ENCODE measurements at places on chromosomes 16 and 17. TPM values are rescaled to one million over a fixed set of nuclear protein-coding genes. Genes with fewer than 3 reads are reported as not detected.

FOXC2 gene
- 1.1 TPM for total RNA-seq

HASPIN gene
- total RNA-seq = 3.9 TPM

TPPP3 gene
- 0.54 TPM for total RNA-seq

CDRT15L2 gene
- not detected for total RNA-seq

KIF1C gene
- total RNA-seq = 27.4 TPM

PDIA2 gene
- not detected for total RNA-seq

SERPINF2 gene
- total RNA-seq = not detected

DNA sequence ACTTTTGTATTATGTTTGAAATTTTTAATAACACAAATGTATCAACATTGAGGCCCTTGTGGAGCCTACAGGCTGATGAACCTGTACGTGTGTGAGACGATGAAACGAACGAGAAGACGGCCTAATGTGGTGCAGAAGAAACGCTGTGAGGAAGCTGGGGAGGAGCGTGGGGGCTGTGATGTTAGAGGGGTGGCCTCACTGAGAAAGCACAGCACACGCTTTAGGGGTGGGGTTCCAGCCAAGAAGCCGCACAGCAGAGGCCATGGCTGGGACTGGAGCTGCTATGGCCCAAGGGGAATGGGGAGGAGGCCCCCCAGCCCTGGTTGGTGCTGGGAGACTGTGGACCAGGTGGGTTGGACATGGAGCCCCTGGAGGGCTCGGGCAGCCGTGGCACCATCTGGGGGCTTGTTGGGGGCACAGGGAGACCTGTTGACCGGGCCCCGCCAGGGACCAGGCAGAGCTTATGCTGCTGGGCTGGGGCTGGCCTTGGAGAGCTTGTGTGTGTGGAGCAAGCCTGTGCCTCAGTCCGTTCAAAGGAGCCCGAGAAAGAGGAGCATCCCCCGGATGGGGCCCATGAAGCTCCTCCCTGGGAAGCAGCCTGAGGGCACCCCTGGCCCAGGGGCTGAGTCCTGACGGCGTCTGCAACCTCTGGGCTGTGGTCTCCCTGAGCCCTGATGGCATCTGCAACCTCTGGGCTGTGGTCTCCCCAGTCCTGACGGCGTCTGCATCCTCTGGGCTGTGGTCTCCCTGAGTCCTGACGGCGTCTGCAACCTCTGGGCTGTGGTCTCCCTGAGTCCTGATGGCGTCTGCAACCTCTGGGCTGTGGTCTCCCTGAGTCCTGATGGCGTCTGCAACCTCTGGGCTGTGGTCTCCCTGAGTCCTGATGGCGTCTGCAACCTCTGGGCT, 44.7 kb downstream of the METRNL start:
- DNase-seq = no peak

DNA sequence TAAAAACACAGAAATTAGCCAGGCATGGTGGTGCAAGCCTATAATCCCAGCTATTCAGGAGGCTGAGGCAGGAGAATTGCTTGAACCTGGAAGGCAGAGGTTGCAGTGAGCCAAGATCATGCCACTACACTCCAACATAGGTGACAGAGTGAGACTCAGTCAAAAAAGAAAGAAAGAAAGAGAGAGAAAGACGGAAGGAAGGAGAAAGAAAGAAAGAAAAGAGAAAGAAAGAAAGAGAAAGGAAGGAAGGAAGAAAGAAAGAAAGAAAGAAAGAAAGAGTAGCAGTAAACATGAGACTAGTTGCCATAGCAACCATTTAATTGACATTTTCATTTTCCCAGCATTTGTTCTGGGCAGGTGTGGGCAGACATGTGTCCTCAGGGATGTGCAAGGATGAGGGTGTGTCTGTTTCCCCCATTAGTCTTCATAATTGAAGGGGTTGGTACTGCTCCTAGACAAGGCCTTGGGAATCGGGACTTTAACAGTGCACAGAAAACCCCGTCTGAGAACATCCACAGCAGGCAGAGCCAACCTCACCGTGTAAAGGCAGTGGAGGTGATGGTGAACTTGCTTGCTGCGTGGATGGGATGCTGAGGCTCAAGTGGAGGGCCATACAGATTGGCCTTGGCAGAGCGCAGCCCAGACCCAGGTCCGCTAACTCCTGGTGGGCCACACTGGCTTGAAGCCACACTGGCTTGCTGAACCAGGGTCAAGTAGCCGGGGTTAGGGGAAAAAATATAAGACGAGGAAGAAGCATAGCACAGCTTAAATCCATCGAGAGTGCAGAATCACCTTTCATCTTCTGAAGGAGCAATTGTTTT, 35.2 kb upstream of the KIFC3 start:
- DNase-seq = no peak

DNA sequence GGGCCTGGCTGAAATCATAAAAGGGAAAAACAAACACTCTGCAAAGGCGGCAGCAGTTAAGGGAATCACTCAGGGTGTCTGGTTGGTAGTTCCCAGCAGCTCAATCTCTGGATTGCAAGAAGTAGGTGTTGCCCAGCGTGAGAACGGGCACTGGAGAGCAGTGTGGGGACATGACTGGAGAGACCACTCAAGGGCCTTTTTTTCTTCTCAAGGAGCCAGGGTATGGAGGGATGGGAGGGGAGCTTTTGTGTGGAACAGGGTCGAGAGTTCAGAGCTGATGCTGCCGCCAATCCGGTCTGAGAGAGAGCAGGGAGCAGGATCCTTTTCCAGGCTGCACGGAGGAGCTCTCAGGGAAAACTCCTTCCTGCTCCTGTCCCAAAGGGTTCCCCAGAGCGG, 15.2 kb downstream of the SCNN1B start:
- DNase-seq = no peak

DNA sequence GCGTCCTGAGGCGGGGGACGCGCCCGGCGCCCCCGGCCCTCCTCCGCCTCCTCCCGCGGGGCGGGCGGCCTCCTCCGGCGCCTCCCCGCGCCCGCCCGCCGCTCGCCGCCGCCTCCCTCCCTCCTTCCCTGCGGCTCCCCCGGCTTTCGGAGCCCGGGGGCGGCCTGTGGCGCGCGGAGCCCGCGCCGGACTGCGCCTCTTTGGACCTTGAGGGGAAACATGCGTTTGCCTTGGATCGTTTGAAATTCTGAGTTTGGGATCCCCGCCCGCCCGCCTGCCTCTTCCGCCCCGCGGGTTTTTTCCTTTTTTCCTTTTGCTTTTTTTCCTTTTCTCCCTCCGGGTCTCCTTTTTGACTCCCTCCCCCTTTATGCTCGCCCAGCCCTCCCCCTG, 390 bp downstream of the ZNRF1 start:
- DNase-seq = no peak

DNA sequence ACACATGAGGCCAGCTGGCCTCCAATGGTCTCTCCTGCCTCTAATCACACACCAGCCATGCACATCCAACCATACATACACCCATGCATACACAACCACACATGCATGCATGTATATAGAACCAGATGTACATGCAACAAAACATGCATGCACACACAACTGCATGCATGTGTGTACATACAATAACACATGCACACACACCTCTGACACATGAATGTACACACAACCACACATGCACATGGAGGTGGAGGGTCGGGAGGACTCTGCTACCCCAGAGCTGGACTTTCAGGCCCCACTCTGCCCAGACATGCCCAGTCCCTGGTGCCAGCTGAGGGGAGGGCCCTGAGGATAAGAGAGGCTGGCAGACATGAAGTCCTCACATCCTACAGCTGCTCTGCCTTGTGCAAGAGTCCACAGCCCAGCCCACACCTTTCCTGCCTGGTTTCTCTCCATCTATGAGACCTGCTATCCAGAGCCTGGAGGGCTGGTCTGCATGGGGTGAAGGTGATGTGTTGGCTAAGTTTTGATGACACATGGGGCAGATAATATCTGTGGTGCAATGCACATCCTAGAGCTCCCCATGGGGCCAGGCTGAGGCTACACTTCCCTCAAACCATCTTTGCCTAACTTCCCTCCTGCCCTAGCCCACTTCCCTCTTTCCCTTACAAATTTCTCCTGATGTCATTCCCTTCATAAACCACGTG, 50.9 kb upstream of the SDK2 start:
- DNase-seq = no peak

GRCh38 chr16:27226476-27226875, 23.1 kb downstream of the KDM8 start:
- DNase-seq = no peak

GRCh38 chr16:63967966-63968365, 1153.9 kb downstream of the CDH11 start:
- no peak for DNase-seq

DNA sequence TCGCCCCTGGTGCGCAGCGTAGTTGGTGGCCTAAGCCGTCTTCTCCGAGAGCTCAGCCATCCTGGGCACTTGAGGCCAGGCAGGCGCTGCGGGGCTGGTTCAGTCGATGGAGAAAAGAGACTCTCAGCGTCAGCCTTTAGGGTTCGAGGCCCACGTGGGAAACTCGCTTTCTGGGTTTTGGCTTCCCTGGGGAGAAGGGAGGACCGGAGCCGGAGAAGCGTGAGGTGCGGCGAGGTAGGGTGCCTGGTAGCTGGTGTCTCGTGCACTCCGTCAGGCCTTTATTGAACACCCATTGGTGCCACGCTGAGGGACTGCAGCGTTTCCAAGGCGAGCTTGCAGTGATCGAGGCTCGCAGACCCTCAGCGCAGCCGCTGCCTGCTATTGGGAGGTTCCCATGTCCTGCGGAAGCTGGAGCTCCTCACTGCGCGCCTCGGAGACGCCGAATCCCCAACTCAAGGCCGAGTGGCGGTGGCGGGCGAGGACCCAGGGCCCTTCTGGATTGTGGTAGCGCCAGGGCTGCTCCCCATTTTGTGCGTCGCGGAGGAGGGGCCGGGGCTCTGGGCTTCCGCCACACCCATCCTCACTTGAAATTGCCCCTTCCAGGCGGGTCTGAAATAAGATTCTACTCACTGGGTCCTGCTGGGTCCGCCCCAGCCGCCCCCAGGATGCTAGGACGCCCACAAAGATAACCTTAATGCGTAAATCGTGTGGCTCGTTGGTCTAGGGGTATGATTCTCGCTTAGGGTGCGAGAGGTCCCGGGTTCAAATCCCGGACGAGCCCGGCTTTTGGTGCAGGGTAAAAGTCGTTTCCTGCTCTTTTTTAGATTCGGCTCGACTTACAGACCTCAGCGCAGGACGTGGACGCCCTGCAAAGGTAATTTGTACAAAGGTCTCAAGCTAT, 1.2 kb downstream of the OR1F1 start:
- peak; percentile 59 for DNase-seq

- DNase-seq = no peak
Measured at GRCh38 chr16:23615805-23616204, 19.7 kb upstream of the NDUFAB1 start.

- no peak for DNase-seq
Measured at GRCh38 chr17:77421630-77421972, 280.8 kb downstream of the SEC14L1 start.

DNA sequence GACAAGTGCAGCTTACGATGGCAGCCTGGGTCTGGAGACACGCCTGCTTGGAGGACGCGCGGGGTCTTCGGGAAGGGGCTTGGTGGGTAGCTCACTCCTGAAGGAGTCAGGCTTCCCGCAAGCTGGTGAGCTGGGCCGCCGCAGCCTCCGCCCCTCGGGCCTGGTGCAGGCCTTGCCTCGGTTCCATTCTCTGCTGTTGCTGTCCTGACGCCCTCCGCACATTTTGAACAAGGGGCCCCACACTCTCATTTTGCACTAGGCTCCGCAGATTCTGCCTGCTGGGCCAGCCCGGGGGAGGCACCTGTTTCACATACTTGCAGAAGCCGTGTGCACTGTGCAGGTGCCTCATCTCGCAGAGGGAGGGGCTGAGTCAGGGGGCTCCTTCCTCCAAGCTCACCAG, 31.9 kb upstream of the CBX4 start:
- no peak for DNase-seq

DNA sequence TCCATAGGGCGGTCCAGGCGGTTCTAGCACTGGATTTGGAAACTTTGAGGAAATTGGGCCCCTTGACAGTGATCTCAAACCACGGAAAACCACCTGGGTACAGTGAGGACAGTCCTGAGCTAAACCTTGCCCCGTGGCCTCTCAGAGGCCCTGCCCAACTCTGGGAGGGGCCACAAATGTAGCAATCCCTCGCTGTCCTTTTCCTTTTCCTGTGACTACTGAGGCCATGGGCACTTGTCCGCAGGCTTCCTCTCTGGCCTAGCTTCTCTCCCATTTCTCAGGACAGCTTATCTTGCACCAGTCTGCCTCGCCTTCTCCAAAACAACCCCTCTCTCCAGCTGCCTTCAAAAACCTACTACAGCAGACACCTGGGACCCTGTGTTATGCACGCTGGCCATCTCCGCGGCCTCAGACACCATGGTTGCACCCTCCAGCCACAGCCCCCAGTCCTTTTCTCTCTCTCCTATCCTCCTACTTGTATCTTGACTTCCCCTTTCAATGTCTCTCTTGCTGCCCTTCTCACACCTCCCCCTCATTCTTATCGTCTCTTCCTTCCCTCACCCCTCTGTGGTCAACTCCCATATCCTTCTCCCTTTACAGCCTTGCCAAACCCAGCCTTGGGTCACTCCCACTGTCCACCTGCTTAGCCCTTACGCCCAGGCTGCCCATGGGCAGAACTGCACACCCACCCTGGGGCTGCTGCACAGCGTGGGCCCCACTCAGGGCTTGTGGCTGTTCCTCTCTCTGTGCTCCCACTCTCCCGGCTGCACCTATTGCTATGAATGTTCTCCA, 7.6 kb downstream of the SCPEP1 start:
- no peak for DNase-seq

DNA sequence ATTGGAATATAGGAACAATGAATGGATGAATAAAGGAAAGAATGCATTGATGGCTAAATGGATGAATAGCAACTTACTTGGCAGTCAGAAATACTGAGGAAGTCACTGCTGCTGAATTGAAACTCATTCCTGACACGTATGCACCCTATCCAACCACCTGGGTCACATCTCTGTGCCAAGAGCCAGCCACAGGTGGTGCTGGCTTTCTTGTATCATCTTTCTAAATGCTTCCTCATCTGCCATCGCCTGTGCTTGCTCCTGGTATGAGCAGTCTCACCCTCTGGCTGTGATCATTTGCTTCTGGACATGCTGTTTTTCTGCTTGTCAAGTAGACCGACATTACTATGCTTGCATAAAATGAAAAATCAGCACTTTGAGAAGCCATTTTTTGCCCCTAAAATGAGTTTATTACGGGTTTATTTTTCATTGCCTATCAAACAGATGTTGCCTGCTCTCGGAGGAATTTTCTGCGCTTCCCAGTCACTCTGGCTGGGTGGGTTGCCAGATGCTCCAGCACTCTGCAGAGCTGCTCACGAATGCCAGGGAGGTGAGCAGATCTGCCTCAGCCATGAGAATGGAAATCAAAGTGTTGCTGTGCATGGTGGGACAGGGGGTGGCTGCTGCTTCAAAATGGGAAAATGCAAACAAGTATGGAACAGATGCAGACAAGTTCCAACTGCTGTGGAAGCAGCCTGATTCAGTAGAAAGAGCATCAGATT, 1349.6 kb upstream of the CDH8 start:
- no peak for DNase-seq

- DNase-seq = no peak
Measured at GRCh38 chr17:82570277-82570676, 50.7 kb downstream of the FOXK2 start.

DNA sequence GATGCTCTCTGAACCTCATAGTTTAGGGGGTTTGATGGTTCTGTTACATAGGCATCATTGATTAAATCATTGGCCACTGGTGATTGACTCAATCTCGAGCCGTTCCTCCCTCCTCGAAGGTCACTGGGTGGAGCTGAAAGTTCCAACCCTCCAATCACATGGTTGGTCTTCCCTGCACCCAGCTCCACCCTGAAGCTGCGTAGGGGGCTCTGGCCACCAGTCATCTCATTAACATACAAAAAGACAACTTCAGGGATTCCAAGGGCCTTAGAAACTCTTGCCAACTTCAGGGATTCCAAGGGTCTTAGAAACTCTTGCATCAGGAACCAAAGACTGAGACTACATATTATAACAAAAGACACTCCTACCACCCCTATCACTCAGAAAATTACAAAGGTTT, 306.5 kb upstream of the TNRC6C start:
- DNase-seq = no peak

All from IMR-90 (cell line).